Left ventricle myocardium superior (tissue), 1 donor: ENCODE measurements at places on chromosomes 11 and 22.

DNA sequence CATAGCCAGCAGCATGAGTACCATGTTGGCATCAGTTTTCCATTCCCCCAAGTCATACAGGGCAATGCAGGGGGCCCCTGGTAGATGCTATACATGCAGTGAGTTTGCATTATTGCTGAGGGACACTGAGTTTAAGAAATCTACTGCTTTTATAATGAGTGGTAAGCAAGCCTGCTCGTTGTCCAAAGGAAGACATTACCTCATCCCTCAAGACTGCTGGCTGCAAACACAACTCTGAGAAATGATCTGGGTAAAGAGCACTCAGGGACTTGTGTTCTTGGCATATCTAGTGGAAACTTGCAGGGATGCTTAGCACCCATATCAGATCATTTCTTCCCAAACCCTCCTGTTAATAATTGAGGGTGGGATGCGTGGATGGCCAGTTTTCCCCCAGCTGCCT is 77.9 kb downstream of the CWC15 start:
- DNase-seq: no peak

DNA sequence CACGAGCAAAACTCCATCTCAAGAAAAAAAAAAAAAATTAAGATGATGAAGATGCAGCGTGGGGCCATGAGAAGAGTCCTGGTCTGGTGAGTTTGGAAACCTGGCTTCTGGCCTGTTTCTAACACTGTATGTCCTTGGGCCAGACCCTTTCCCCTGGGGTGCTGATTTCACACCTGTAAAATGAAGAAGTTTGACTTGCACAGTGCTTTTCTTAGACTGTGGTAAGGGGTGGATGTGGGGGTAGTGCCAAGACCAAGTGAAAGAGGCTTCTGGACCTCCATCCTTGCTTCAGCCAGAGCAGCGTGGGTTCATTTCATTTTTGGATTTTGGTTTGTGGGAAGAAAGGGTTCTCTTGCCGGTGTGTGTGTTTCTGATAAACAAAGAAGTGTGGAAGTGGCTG is 42.1 kb downstream of the PTPRJ start:
- DNase-seq: no peak

DNA sequence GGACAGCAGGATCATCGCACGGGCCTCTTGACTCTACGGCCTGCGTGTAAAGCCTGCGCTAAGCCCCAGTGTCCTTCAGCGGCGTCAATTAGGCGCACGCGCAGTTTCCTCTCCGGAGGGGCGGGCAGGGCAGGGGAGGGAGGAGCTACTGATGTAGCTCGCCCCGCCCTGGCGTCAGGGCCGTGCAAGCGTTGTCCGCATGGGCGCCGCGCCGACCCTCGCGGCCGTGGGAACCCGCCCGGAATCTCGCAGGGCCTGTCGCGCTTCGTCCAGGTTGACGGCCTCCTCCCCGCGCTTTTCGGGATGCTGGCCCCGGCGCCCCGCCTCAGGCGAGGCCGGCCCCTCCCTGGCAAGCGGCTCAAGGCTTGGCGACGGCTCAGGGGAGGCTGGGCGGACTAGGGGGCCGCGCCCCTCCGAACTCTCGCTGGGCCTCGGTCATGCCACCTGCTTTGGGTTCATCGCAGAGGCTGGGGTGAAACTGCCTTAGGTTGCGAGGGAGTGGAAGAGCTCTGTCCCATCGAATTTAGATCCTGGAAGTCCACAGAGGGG is 61.1 kb downstream of the ST3GAL4 start:
- DNase-seq: peak; percentile 96

- no peak for DNase-seq
Measured at GRCh38 chr11:132993991-132994502, 538.3 kb downstream of the OPCML start.

DNA sequence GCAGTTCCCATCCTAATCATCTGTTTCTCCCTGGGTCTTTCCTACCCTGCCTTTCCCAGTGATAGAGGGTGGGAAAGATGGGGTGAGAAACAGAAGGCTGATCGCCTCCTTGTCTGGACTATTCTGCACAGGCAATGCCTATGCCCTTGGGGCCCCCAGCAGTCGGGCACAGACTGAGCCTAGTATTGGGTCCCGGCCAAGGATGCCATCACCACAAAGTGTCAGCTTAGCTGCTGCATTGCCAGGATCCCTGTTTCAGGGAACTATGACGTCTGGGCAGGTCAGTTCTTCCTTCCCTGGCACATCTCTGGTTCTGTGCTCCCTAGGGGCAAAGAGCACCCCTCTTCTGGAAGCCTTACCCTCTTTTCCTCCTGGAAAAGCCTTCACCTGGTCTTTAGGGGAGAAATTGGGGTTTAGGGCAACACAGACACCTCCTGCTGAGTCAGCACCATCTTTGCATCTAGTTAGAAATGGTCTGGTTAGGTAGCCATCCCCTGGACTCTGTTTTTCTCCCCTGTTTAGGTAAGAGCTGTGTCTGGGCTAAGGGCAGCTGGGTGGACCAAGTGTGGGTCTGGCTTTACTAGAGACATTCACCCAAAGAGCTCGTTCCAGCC is 2.1 kb downstream of the ADAMTS8 start:
- peak; percentile 45 for DNase-seq

DNA sequence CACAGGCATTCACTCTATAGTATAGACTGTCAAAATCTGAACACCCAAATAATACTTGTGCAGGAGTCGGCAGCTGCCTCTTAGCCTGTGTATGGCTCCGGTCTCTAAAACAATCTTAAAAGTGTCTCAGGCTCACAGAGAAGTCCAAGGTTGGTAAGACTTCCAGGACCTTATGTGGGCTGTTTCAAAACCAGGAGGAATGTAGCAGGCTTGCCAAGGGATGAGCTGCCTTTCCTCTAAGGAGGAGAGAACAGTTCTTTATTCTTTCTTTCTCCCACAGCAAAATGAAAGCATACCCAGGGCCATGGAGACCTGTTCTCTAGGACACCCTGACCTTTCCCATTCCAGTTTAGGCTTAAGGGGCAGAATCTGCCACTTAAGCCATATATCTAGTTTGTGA is 176.5 kb downstream of the TRPC6 start:
- no peak for DNase-seq

- DNase-seq: no peak
Measured at GRCh38 chr22:50210378-50211139, 9.7 kb downstream of the SELENOO start.

DNA sequence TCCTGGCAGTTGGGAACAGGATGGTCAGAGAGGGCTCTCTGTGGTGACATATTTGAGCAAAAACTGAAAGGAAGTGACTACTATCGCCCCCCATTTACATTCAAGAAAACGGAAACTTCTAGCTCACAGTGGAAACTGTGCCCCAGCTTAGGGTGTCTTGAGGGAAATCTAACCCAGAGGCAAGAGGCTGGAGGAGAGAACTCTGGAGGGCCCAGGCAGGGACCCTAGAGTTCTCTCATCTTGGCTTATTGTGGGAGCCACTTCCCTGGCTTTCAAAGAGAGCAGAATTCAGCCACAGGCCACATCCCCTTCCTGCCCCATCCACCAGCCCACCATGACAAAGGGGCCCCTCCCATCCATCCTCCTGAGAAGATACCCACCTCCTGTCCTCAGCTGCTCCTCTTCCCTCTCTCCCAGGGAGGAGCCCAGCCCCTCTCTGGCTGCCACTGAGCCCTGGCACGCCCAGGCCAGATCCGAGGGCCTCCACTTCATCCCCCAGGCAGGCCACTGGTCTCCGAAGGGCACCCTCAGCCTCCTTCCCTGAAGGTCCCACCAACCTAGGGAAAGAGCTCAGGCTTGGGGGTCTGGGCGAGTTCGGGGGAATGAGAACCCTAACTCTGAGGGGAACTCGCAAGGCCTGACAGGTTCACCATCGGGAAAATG is 1.6 kb upstream of the TMPRSS13 start:
- DNase-seq: no peak

DNA sequence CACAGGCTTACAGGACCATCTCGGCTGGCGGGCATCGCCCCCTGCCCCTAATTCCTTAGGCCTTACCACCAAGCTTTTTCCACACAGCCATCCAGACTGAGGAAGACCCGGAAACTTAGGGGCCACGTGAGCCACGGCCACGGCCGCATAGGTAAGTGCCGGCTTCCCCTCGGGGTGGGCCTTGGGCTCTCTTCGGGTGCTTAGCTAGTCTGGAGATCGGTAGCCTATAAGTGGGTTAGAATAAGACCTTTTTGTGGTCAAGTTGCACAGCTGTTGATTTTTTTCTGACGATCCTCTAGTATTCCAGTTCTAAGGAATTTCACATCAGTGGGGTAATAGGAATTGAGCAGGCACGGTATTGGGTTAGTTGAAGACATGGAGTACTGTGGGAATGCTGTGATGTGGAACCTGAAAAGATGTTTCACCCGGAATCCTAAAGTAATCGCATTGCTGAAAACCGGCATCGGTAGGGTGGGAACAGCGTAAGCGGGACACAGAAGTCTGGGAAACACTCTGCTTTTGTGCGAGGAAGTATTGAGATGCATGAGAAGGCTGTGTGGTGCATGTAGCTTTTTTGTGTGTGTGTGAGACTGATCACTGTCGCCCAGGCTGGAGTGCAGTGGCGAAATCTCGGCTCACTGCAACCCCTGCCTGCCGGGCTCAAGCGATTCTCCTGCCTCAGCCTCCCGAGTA is 669 bp downstream of the RPL27A start:
- no peak for DNase-seq

DNA sequence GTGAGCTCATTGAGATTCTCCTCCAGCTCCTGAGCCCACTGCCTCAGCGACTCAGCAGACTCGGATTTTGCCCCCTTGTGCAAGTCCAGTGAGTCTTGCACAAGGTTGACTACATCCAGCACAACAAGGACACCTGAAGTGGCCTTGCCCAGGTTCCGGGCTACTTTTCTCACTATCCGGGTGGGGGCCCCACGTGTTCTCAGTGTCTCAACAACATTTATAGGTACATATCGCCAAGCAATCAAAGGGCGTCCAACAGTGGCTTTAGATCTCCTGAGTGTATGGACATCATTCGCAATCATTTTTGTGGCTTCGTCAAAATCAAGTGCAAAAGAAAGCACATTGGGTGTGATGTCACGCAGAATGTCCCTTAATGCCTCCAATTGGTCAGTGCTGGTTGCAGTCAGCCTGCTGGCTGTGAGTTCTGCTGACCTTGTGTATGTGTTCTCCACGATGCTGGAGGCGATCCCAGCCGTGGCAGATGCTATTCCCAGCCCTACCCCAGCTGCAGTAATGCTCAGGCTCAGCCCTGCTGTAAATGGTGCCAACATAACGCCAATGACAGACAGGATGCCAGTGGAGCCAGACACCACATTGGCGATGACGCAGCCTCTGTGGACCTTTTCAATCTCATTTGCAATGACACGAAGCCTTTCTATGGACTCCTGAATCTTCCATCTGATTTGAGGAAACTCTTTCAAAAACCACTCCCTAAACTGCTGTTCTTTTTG is 10.3 kb downstream of the APOL4 start:
- peak; percentile 90 for DNase-seq

DNA sequence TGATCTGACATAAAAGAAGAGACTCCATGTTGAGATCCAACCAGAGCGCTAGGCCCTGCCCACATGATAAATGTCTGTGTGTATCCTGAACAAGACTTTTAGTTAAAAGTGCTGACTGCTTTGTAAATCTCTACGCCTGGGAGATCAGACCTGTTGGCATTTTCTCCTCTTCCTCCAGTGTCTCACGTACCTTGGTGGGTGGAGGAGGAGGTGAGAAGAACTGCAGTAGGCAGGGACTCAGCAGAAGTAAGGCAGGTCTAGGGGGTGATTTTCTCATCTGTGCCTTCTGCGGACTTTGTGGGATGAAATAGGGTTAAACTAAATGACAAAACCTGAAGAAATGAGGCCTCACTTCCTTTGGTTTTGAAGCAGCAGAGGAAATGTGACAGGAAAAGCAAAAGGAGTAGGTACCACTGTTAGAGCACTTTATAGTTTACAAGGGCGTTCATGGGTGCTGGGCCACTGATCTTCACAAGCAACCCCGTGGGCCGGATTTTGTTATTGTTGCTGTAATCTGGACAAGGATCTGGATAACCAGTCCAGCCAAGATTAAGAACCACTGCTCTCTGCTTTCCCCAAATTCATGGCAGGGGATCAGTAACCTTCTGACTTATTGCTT is 36.7 kb upstream of the PLET1 start:
- DNase-seq: no peak

DNA sequence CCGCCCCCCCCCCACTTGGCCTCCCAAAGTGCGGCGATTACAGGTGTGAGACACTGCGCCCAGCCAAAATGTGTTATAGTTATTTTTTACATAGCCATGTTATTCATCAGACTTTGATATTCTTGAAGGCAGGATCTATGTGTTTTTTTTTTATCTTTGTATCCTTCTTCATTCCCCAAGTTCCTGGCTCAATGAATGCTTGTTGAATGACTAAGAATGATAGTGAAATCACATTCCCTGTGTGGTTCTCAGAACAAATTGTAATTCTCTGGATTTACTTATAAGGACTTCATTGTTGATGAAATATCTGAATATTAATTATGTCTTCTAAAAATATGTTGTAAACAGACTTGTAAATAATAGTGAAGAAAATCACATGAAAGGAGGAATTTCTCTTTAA is 33.5 kb downstream of the MMP7 start:
- DNase-seq: no peak

DNA sequence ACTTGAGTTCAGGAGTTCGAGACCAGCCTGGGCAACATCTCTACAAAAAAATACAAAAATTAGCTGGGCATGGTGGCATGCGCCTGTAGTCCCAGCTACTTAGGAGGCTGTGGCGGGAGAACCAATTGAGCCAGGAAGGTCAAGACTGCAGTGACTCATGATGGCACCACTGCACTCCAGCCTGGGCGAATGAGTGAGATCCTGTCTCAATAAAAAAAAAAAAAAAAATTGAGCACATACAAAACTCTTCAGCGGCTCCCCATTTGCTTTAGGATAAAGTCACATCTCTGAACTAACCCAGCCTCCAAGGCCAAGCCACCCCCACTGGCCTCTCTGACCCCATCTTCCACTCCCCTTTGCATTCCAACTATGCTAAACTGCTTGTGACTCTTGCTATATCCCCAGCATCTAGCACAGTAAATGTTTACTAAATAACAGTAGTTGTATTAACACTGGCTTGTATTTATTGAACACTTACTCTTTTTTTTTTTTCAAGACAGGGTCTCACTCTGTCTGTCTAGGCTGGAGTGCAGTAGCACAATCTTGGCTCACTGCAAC is 28.9 kb downstream of the CREB3L1 start:
- no peak for DNase-seq

DNA sequence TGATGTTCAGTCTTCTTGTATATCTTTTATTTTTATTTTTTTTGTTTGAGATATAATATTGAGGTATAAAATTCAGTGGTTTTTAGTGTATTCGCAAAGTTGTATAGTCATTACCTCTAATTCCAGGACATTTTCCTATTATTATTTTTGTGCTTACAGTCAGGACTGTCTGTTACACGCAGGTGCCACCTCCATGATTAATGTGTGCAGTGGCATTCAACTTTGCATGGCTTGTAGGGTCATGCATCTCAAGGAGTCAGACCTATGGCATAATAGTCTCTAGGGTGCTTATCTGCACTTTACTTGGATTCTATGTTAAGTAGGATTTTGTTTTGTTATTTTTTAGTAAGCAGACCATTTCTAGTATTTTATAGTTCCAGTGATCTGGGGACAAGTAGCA is 1.0 kb downstream of the CTR9 start:
- DNase-seq: no peak

DNA sequence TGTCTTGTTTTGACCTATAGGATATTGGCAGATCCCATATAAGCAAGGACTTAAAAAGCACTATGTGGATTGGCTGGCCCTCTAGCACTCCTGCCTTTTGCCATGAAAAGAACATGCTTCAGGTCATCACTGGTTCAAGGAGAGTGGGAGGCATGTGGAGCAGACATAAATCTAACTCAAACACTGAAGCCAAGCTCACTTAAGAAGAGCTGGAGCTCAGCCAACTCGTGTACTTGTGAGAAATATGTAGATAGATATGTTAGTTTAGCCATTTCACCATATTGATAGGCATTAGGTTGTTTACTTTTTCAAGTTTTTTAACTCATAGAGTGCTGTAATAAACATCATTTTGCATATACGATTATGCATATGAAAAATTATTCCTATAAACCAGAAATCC is 19.9 kb upstream of the BBOX1 start:
- DNase-seq: no peak
